Hematopoietic multipotent progenitor cell treated with erythropoietin and hydrocortisone succinate and interleukin-3 and kit ligand, for 17 days (in vitro differentiated cells): ENCODE measurements at places on chromosomes 2 and 18.

DNA sequence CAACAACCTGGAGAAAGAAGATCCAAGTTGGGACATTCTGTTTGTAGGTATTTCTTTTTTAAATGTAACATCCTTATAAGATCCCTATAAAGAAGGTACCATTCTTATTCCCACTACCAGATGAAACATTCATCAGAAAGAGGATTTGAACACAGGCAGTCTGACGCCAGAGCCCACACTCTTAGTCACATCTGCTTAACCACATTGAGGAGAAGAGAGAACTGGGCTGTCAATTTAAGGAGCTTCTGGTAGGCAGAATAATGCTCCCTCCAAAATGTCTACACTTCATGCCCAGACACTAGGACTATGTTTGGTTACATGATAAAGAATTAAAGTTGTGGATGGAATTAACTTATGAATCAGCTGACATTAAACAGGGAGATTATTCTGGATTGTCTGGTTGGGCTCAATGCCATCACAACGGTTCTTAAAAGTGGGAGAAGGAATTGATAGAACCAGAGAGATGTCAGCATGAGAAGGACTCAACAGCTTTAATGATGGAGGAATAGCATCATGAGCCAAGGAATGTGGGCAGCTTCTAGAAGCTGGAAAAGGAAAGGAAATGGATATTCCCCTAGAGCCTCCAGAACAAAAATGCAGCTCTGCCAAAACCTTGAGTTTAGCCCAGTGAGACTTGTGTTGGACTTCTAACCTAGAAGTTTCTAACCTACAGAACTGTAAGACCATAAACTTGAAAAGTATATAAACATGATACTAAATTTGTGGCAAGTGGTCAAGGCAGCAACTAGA is 82.2 kb downstream of the KLF7 start:
- DNase-seq: no peak

- no peak for DNase-seq
Observed at GRCh38 chr2:120454654-120455385, 108.9 kb downstream of the INHBB start.

DNA sequence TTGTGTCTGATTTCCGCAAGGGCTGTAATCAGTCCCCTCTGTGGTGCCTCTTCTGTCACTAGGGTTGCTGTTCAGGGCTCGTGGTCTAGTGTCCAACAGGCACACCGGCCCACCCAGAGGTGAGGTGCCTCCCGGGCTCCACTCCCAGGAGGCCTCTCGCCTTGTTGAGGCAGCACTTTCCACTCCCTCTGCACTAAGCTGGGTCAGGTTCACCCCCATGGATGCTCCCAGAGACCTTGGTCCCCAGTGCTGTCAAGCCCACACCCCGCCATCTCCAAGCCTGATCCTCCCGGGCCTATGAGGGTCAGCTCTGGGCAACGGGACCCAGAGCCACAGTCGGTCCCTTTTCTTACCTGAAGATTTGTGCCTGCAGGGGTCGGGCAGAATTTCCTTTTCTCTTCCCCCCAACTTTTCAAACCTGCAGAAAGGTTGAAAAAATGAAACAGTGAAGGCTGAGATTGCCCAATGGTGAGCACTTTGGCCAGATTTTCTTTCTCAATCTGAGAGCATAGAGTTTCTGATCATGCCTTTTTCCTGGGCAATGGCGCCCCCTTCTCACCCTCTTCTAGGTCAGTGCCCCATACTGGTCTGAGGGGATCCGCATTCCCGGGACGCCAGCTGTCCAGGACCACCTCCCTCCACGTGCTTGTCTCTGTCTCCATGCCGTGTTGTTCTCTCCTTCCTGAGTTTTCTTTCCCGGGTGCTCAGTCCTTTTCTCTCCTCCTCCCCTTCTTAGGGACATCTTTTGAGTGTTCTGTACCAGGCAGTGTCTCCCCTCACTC is 148.0 kb downstream of the ASB1 start:
- DNase-seq: no peak

GRCh38 chr2:66441581-66442320 is 6.8 kb downstream of the MEIS1 start:
- DNase-seq: no peak

- no peak for DNase-seq
Observed at GRCh38 chr2:172944794-172945509, 130.7 kb upstream of the MAP3K20 start.

- DNase-seq: no peak
Observed at GRCh38 chr18:13287372-13287771, 68.8 kb downstream of the LDLRAD4 start.

DNA sequence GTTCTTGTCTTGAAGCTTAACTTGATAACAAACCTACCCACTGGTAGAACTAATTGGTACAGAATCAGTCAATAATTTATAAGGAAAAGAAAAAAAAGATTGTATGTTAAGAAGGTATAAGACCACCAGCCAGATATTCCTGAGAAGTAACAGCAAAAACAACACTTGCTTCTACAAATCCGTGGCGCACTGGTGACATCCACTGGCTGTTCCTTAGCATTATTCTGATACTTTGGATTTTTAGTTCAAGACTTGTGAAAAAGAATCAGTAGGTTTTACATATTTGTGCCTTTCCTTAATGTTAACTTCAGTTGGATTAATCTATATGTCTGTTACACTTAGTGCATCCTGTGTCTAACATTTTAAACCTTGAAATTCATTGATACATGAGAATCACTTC is 141.8 kb downstream of the GRB14 start:
- DNase-seq: no peak

GRCh38 chr2:234279637-234280036 is 217.2 kb downstream of the ARL4C start:
- DNase-seq: no peak

DNA sequence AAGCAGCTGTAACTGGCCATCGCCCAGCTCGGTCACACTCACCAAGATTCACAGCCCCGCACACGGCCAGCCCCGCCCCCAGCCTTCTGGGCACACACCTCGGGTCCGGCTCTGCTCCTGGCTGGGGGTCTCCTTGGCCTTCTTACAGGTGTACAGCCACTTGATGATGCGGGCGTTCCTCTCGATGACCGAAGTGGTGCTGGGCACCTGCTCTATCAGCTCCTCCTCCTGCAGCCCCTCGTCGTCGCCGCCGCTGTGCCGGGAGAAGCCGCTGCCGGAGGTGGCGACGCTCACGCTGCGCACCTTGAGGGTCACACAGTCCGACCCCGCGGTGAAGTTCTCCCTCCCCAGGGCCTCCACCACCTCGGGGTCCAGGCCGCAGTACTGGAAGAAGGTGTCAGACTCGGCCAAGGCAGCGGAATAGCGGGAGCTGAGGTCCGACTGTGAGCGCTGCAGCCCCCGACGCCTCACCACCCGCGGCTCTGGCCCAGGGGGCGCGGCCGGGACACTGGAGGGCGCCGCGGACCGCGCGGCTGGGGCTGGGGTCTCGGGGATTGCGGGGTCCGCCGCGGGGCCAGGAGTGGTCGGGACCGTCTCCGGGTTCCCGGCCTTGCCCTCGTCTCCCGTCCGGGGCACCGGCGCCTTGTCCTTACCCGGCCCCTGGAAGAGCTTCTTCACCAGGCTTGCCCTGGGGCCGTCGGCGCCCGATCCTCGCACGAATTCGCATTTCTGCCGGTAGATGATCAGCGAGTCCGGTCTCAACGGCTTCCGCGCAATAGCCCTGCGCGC is 769 bp downstream of the FAM110C start:
- no peak for DNase-seq

GRCh38 chr2:202638721-202639120 is 4.0 kb downstream of the FAM117B start:
- DNase-seq: no peak

GRCh38 chr2:202278036-202278760 is 12.6 kb downstream of the NOP58 start:
- DNase-seq: no peak

- no peak for DNase-seq
Observed at GRCh38 chr18:67072791-67073190, 443.7 kb downstream of the DSEL start.

DNA sequence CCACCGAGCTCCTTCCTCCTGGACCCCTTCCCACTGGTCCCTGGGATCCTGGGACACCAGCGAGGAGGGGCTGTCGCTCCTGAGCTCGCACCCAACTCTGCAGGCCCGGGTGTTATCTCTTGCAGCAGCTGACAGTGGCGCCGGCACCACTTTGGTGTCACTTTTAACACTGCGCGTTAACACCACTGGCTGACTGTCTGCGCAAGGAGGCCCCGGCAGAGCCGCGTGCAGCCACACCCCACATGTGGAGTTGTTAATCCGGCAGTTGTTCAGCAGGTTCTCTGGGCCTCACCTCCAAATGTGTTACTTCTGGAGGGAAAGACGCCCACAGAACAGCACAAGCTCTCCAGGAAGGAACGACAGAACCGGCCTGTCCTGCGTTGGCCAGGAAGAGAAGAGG is 155.0 kb upstream of the GLI2 start:
- no peak for DNase-seq

DNA sequence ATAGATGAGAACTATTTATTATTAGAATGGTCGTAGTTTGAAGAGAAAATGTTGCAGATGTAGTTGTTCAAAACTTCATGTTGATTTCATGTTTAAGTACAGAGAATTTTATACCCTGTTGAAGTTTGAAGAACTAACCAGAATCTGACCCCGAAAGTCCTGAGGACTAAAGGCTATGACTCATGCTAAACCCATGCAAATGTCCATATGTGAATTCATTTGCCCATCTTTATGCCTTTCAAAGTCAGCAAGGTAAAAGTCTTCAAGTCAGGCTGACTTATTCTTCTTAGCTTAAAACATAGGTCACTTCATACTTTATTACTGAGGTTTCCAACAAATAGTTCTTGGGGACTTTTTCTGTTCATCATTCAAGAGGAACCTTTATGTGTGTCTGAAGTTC is 185.5 kb downstream of the CCDC85A start:
- no peak for DNase-seq

DNA sequence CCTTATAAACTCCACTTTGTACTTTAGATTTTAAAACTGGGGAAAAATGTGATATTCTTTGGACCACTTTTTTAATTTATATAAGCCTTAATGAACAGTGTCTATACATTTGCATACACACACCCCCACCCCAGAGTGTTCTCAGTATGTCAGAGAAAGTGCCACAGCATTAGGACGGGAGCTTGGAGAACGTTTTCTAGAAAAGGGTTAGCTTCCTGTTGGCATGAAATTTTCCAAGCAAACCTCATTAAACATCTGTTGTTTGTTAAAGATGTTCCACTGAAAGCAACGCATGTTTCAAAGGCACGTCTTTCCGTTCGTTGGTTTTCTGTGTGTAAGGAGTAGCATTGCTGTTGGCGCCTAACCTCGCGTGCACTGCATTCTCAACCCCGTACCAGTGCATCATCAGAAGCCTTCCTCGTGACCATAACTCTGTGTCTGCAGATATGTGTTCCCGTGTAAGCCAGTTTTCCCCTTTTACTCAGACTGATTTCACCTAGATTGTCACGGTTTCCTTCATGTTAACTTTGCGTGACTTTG is 228.5 kb downstream of the ALPK2 start:
- DNase-seq: no peak

DNA sequence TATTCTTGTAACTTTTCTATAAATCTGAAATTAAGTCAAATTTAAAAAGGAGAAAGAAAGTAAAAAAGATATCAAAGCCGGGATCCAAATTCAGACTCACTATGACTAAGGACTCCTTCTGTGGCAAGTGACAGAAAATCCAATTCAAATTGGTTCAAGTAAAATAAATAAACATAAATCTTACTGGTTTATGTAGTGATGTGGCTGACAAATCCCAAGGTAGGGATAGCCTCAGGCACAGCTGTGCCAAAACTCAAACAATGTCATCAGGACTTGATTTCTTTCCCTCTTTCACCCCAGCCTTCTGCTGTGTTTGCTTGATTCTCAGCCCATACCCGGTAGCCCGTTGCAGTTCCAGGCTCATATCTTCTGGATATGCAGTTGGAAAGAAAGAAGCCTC is 284.6 kb downstream of the SP3 start:
- DNase-seq: no peak
